ENCODE measurements at places on chromosomes 6 and 20.

GRCh38 chr6:28080631-28081485, 490 bp downstream of the ZNF165 start:
- peak; percentile 90 for DNase-seq

DNA sequence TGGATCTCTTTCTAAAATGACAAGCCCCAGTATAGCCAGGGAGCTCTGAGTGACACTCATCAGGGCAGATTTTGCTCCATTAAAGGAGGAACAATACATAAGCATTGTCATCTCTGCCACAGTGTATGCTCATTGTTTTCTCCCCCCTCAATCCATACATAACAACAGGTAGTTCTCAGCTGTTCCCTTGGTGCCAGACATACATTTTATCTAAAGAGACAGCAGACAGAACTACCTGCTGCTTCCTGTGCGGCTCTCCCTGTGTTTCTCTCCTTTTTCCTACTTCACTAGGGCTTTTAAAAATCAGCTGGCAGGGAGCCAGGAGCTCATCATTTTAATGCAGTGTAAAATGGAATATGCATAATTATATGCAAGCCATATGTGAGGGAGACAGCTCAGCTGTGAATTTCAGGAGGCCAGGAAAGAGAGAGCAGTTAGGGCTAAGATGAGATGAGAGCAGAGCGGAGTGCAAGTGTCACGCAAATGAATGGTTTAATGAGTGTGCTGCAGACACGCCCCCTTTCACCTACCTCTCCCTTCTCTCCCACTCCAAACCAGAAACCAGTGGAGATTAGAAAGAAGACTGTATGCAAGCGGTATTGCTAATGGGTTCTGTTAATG, 96.0 kb downstream of the SOBP start:
- no peak for DNase-seq

- no peak for DNase-seq
Measured at GRCh38 chr6:125151700-125152099, 1.9 kb upstream of the TPD52L1 start.

DNA sequence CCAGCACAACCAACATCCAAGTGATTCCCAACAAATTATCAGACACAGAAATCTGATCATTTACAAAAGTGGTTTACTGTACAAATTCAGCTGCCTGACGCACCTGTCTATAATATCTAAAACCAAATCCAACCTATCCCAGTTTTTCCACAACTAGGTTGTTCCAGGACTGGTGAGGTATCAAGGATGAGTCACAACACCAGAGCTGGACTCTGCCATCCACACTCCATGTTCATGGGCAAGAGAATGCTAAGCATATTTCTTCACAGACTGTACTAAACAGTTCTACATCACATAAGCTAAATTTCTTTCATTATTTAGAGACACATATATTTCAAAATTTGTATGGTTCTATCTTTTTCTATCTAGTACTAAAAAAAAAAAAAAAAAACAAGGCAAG, 141.6 kb downstream of the BTBD9 start:
- no peak for DNase-seq

DNA sequence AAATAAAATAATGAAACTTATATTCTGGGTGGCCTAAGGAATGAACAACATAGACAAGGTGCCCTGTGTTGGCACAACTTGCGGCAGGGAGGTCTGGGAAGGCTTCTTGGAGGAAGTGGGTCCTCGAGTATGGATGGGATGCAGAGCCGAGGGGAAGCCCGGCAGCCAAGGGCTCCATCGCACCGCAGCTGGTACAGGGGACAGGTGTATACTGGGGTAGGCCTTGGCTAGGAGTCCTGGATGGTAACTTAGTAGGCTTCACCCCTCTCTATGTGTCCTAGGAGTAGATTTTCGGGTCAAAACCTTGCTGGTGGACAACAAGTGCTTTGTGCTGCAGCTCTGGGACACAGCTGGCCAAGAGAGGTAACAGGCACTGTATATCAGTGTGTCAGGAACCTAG, 28.0 kb downstream of the RAB44 start:
- no peak for DNase-seq

DNA sequence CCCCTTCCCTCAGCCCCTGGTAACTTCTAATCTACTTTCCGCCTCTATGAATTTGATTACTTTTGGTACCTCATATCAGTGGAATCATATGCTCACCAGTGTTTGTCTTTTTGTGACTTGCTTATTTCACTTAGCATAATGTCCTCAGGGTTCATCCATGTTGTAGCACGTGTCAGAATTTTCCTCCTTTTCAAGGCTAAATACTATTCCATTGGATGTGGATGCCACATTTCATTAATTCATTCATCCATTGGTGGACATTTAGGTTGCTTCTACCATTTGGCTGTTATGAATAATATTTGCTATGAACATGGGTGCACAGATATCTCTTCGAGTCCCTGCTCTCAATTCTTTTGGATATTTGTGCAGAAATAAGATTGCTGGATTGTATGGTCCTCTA, 388.6 kb upstream of the SOX4 start:
- DNase-seq = no peak

GRCh38 chr6:124964764-124965105, 2.5 kb downstream of the RNF217 start:
- DNase-seq = no peak

DNA sequence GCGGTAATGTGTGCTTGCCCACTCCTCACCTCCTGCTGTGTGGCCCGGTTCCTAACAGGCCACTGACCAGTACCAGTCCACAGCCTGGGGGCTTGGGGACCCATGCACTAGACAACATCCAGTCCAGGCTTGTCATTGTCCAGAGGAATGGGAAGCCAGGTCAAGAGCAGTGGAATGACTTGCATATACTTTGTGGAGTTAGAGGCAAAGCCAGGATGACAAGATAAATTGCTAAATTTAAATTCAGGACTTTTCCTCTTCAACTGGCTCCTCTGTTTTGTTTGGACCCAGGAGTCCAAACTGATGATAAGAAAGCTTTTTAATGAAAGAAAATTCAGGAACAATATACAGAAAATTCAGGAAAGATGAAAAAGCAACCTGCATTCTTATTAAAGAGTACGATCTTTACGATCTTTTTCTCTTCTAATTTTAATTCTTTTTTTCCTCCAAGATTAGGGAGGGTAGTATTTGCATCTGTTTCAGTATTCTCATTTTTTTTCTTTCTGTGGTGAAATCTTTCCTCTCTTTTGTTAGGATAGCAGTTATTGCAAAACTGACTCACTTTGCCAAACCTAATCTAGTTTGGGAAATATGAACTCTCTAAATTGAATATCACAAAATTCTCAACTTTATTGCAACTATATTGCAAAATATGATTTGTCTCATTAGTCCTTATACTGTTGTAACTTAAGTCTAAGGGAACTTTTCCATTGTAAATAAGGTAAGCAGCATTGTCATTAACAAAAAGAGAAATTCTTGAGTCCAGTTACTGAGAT, 48.2 kb downstream of the DCBLD1 start:
- DNase-seq = no peak

DNA sequence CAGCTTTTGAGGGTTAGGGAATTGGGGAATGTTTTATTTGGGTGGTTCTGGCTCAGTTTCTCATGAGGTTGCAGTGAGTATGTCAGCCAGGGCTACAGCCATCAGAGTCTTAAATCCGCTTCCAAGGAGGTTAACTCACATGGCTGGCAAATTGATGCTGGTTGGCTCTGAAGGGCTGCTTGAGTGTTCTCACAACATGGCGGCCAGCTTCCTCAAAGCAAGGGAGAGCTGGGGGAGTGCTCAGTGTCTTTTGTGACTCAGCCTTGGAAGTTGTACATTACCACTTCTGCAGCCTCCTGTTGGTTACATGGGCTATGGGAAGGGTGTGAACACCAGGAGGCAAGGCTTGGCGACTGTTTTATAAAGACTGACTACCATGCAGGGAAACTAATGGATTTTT, 17.8 kb upstream of the PPP1R3G start:
- no peak for DNase-seq

DNA sequence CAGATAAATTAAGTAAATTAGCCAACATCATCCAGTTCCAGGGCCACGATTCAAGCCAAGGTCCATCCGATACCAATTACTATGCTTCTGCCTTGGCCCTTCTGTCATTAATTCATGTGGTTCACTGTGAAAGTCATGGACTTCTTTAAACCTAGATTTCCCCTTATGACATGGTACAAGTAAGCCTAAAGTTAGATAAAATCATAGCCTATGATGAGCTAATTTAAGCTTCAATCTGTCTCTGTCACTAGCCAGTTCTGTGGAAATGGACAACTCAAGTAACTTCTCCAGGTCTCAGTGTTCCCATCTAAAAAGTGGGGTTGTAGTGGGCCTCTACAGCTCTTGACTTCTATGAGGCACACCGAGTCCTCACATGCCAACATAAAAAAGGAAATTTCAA, 225.5 kb upstream of the MARCKS start:
- no peak for DNase-seq

DNA sequence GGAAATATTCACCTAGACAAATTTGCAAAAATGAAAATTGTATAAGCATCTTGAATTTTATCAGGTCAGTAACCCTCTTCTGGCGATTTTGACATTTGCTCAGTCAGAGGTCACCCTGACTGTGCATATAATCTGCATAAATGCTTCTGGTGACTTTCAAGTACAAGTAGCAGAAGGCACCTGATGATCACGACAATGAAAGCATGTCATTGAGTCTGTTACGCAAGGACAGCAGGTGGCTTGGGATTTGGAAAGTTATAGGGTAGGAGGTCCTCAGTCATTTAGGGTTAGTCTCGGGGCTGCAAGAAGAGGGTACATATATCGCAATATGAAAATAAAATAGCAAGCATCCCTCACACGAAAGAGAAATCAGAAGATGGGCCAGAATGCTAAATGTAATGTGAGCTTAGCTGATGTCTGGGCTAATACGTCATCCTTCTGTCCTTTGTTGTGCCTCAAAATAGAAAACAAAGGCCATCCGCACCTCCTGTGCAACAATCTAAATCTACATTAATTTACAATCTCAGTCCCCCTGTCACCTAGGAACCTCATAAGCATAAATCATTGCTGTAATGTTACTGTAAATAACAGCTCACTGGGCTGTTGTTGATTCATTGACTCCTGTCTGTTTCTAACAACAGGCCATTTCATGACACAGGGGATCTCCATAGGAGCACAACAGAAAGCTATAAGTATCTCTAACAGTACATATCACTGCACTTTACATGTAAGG, 155.2 kb upstream of the RSPO3 start:
- DNase-seq = no peak

GRCh38 chr6:45447005-45447404, 69.3 kb upstream of the SUPT3H start:
- DNase-seq = no peak

- no peak for DNase-seq
Measured at GRCh38 chr6:121222656-121223055, 111.6 kb downstream of the TBC1D32 start.

GRCh38 chr6:152334555-152334954, 302.6 kb downstream of the SYNE1 start:
- no peak for DNase-seq

- DNase-seq = no peak
Measured at GRCh38 chr6:162670345-162670744, 57.2 kb downstream of the PRKN start.

DNA sequence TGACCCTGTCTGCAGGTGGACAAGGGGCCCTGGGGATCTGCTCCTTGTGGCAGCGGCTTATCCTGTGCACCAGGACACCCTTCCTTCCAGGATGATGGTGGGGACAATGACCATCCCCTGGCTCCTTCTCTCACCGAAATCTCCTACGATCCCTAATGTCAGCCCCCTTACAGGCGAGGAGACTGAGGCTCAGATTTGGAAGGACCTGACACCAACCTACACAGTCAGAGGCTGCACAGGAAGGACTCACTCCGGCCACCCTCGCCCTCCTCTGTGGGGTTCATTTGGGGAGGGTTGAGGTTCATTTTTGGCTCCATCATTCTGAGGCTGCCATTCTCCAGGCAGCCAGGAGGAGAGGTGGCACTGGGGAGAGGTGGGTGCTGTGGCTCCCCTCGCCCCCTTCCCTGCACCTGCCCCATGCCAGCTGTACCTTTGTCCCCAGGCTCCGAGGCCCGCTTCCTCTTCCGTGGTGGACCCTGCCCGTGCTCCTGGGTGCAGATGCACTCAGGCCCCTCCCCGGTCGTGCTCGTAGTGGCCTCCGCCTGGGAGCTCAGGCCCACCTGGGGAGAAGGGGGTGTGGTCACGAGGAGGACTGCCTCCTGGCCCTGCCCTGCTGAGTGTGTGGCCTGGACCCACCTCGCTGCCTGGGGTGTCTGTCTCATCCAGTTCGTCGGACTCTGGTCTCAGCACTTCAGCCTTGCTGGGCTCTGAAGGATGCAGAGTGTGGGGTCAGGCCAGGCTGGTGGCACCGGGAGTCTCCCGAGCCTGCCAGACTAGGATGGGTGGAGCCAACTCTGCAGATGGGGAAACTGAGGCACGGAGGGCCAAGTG, 5.3 kb upstream of the CABLES2 start:
- DNase-seq = no peak

- no peak for DNase-seq
Measured at GRCh38 chr6:12185081-12185673, 105.0 kb upstream of the EDN1 start.

- DNase-seq = no peak
Measured at GRCh38 chr6:105235155-105235554, 55.3 kb upstream of the POPDC3 start.

GRCh38 chr6:167998215-167998614, 744 bp downstream of the KIF25 start:
- no peak for DNase-seq

DNA sequence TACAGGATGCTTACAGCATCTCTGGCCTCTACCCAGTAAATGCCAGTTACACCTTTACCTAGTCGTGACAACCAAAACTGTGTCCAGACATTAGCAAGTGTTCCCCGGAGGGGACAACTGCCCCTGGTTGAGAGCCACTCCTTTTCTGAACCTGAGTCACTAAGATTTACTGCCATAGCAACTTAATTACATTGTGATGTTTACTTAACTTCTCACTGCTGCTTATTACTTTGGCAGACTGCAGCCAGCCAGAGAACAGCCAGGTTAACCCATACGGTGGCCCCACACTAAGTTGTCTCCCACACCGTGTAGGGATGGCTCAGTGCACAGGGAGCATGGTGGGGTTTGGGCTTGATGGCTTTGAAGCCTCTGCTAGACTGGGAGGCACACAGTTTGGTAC, 204.7 kb upstream of the SULF2 start:
- DNase-seq = no peak

GRCh38 chr20:10225439-10226060, 6.9 kb downstream of the SNAP25 start:
- DNase-seq = no peak

DNA sequence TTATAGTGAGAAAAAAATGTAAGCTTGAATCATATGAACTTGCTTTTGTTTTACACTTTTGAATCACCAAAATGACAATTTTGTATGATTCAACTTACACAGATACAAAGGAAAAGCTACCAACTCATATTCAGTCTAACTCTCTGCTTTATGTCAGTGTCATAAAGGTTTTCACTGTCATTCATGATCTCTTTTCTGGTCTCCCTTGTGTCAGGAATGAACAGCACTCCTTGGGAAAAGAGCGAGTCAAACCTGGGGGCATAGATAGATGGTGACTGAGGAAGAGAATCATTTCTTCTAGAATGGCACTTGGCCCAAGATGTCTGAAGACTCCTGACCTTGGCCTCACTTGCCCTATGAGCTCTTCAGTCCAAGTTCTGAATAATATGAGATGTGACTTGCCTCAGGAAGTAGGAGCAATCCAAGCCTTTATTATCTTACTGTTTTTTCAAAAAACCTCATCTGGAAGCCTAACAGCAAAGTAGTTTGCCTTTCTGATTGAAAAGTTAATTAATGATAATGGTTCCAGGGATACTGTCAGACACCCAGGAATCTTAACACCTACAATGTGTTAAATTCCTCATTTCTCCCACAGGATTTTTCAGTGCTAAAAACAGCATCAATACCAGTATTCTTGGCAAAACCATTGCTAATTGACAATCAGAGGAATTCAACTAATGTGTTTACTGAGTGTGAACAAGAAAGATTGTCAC, 270.0 kb upstream of the HSF2 start:
- DNase-seq = no peak

Data from activated CD4-positive, alpha-beta T cell treated with anti-CD3 and anti-CD28 coated beads, Interleukin-2, amount 50 U/mL, for 48 hours (primary cell).